ENCODE measurements at places on chromosomes 2 and 18.
A peak's percentile ranks its signal among the peaks of the same experiment; 100 is the strongest.

DNA sequence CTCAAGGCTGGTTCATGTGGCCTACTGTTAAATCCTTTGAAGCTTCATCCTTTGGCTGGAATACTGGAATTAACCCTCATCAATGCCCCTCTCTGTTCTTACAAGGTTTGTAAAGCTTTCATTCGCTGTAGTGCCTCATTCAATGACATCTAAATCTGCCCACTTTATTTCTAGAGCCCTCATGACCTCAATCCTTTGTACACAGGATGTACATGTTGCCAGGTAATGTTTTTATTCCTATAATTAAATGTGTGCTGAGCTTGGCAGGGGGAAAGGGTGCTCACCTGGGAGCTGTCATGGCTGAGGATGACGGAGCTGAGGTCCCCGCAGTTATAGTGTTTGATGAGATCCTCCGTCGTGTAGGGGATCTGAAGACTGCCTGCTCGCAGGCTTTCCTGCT lies 39.3 kb downstream of the TRABD2A start:
- DNase-seq = no peak

- no peak for DNase-seq
Observed at GRCh38 chr2:141940709-141941108, 190.1 kb downstream of the LRP1B start.

GRCh38 chr2:152394326-152394725 lies 59.4 kb downstream of the FMNL2 start:
- no peak for DNase-seq

- DNase-seq = no peak
Observed at GRCh38 chr18:47151439-47151838, 1.1 kb upstream of the HDHD2 start.

GRCh38 chr2:220955776-220956175 lies 616.3 kb downstream of the EPHA4 start:
- DNase-seq = no peak

GRCh38 chr2:215828528-215829184 lies 184.7 kb downstream of the MREG start:
- peak; percentile 73 for DNase-seq

- DNase-seq = no peak
Observed at GRCh38 chr2:115303-115702, 69.0 kb upstream of the FAM110C start.

- DNase-seq = no peak
Observed at GRCh38 chr2:101742547-101742946, 45.0 kb downstream of the MAP4K4 start.

DNA sequence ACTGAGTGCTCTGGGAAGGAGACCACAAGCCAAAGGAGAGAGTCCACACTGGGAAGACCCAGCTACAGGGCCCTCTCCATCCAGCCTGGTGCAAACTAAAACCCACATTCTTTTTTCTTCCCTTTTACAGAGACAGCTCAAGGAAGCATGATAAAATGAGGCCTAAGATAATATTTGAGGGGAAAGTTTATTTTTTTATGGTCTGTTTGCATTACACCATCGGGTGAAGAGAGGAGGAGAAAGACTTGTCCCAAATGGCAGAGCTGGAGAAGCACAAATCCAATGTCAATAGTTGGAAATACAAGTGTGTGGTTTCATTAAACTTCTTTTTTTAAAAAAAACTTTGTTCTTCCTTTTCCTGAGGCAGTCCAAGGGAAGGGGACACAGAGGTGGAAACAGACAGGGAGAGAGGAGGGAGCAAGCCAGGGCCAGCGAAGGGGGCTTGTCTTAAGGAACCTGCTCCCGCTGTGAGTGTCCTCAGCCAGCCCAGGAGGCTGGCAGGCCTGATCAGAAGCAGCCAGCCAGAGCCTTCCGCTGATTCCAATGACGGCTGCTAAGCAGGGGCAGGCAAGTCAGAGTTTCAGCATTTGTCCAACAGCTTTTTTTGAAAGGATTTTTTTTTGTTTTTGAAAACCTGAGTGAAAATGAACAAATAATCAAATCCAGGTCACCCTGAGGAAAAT lies 203.8 kb upstream of the SIX2 start:
- DNase-seq = no peak

GRCh38 chr2:23566241-23567142 lies 181.5 kb downstream of the KLHL29 start:
- DNase-seq = peak; percentile 21

DNA sequence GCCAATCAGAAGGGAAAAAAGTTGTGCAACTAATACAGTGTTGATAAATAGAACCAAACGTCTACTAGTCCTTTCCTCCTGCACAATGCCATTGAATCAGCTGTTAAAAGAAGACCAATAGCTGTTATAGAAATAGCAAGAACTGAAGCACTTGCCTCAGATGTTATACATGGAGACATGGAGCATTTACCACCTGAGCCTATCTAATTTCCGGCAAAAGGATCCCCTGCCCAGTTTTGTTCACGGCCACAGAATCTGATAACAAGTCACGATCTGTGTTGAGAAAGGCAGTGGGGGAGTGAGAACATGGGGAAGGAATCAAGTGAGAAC lies 285.4 kb downstream of the ZEB2 start:
- DNase-seq = no peak

DNA sequence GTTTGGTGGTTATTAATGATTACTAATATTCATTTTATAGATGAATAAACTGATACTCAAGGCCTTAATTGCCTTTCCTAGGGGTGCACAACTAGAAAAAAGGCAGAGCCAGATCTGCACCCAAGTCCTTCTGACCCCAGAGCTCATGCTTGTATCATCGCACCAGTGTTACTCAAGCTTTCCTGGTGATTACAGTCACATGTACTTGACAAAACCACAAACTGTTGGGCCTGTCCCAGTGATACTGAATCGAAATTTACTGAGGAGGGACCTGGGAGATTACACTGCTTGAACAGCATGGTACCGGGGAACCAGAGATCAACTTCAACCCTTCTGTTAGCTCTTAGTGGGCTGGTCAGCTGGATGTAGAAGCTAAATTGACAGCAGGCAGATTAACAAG lies 33.7 kb downstream of the FASTKD2 start:
- DNase-seq = no peak

GRCh38 chr18:7711495-7711894 lies 144.4 kb downstream of the PTPRM start:
- no peak for DNase-seq

- no peak for DNase-seq
Observed at GRCh38 chr2:227932403-227932802, 61.0 kb downstream of the DAW1 start.

- DNase-seq = peak; percentile 70
Observed at GRCh38 chr2:215435870-215436704, at the start of gene FN1. Gene FN1 (minus strand): TSS chr2:215436068. CDS start chr2:215435802, 266 bp downstream.

- DNase-seq = no peak
Observed at GRCh38 chr2:112092286-112093041, 37.4 kb downstream of the TMEM87B start.

DNA sequence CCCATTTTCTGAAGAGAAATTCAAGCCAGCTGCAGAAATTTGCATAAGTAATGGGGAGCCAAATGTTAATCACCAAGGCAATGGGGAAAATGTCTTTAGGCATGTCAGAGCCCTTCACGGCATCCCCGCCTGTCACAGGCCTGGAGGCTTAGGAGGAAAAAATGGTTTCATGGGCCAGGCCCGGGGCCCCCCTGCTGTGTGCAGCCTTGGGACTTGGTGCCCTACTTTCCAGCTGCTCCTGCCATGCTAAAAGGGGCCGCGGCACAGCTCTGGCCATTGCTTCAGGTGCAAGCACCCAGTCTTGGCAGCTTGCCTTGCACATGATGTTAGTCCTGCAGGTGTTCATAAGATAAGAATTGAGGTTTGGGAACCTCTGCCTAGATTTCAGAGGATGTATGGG lies 1235.7 kb downstream of the DPP10 start:
- no peak for DNase-seq

DNA sequence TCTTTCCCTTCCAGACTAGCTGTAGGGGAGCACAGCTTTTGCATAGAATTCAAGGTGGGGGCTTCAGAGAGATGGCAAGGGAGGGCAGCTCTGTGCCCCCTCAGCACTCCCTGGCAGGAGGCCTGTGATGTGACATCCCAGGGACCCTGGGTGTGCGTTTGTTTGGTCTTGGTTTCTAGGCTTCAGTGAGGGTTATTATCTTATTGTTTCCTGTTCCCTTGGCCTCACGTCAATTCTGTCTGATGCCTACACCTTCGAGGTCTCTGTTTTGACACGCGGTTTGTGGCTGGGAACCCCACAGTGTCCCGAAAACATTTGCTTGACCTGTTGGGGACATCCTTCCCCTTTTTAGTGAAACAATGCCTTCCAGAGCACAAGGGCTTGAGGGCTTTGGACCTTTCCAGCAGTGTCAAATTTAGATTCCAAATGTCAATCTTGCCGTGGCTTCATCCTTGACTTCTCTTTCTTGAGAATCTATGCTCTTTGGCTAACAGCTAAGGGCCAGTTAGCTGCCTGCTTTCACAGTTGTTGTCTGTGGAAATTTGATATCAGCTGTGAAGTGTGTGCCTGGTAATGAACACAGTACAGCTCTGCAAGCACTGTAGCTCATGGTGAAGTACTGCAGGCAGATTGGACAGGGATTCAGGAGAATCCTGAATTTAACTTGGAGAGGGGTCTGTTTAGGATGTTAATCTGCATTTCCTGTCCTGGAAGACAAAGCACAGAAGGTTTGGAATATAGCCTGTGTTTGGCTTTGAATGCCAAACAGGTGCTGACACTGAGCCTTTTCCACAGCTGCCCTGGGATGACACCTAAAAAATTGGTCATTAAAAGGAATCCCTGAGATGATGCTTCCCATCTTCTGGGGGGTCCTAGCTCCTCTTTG lies 108.2 kb upstream of the CXCR4 start:
- DNase-seq = no peak

GRCh38 chr2:241620419-241620769 lies 16.6 kb downstream of the THAP4 start:
- no peak for DNase-seq

GRCh38 chr2:67085146-67085545 lies 312.0 kb upstream of the ETAA1 start:
- no peak for DNase-seq

GRCh38 chr18:50393802-50394201 lies 19.0 kb downstream of the SKA1 start:
- no peak for DNase-seq

- no peak for DNase-seq
Observed at GRCh38 chr2:10057231-10058107, 14.1 kb downstream of the KLF11 start.

- DNase-seq = no peak
Observed at GRCh38 chr2:182868054-182868796, 1.8 kb upstream of the FRZB start.

GRCh38 chr18:38663682-38664081 lies 1098.1 kb upstream of the CELF4 start:
- DNase-seq = no peak

DNA sequence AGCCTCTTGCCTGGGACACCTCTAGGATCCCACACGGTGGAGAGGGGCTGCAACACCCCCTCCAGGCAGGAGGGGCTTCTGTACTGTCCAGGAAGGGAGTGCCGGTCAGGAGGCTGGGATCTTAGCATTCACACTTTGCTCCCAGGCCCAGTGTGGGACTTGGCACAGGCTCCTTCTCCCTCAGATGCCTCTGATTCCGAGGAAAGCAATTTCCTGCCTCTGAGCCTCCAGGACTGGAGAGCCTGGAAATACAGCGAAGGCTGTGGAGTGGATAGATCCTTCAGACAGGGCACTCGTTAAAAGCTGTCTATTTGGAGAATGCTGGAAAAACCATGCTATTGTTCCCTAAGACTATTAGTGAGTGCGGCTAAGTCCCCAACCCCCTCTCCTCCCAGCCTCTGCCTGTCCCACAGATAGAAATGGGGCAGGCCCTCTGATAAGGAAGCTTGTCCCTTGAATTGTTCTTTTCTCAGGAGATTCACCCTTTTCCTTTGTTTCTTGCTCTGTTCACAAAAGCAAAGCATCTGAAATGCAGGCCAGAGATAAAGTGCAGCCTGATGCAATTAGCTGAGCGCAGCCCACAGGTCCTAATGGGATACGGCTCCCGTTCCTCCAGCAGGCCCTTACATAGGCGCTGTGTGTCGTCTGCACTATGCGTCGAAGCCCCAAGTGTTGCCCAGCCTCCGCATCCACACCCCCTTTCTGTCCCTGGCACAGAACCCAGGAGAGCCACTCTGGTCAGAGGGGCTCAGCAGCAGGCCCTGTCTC lies 252.2 kb downstream of the KLHL29 start:
- no peak for DNase-seq
